ENCODE measurements at places on chromosomes 7 and 10. TPM values are rescaled to one million over a fixed set of nuclear protein-coding genes. Genes with fewer than 3 reads are reported as not detected.

PRR15 gene
- total RNA-seq = 4.2 TPM

CH25H gene
- 0.69 TPM for total RNA-seq

C10orf62 gene
- total RNA-seq = not detected

CFAP70 gene
- 0.50 TPM for total RNA-seq

C10orf71 gene
- not detected for total RNA-seq

SP4 gene
- 2.6 TPM for total RNA-seq

SLC13A4 gene
- not detected for total RNA-seq

SEC61A2 gene
- 3.1 TPM for total RNA-seq

LBX1 gene
- total RNA-seq = not detected

FAM131B gene
- 0.94 TPM for total RNA-seq

ZKSCAN1 gene
- total RNA-seq = 34.4 TPM

SLC25A40 gene
- 12.4 TPM for total RNA-seq

OR2A1 gene
- total RNA-seq = not detected

RAB11FIP2 gene
- 12.6 TPM for total RNA-seq

COA1 gene
- total RNA-seq = 18.0 TPM

CHAT gene
- total RNA-seq = not detected
